ENCODE measurements at places on chromosomes 1 and 21. TPM values are rescaled to one million over a fixed set of nuclear protein-coding genes. Genes with fewer than 3 reads are reported as not detected.

DNA sequence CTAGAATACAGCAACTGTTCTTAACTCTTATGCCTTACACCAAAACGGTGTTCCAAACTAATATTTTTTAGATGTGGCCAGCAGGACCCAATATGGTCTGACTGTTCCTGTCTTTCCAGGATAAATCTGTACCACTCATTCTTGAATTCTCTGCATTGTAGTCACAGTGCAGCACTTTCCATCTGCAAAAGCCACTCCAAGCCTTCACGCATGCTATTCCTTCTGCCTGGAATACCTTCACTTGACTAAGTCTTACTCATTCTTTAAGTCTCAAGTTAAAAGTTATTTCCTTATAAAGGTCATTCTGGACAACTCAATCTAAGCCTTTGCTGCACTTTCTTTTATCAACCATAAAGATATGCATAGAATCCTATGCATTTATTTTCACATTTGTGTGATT is 1194.5 kb downstream of the PLA2G4A start:
- DNase-seq = no peak

DNA sequence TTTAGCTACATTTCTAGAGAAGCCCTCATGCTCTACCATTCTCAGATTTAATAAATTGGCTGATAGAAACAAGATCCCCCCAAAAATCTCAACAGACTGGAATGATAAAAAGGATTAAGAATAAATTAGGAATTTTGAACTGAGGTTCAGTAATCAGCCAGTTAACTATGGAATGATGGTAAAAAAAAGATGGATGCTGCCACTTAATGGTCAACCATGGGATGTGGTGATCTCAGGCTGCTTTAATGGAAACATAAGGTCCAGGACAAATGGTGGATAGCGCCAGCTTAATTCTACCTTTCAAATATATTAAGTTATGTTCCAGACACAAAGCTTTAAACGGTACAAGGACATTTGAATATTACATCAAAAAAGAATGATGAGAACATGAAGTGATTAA is 49.9 kb downstream of the CCN1 start:
- DNase-seq = no peak

GRCh38 chr1:22611530-22611947 is 24.9 kb upstream of the C1QA start:
- no peak for DNase-seq

- no peak for DNase-seq
Observed at GRCh38 chr1:29695803-29696202, 459.5 kb downstream of the PTPRU start.

- no peak for DNase-seq
Observed at GRCh38 chr21:8989261-8989711, 1532.1 kb upstream of the TPTE start.

DNA sequence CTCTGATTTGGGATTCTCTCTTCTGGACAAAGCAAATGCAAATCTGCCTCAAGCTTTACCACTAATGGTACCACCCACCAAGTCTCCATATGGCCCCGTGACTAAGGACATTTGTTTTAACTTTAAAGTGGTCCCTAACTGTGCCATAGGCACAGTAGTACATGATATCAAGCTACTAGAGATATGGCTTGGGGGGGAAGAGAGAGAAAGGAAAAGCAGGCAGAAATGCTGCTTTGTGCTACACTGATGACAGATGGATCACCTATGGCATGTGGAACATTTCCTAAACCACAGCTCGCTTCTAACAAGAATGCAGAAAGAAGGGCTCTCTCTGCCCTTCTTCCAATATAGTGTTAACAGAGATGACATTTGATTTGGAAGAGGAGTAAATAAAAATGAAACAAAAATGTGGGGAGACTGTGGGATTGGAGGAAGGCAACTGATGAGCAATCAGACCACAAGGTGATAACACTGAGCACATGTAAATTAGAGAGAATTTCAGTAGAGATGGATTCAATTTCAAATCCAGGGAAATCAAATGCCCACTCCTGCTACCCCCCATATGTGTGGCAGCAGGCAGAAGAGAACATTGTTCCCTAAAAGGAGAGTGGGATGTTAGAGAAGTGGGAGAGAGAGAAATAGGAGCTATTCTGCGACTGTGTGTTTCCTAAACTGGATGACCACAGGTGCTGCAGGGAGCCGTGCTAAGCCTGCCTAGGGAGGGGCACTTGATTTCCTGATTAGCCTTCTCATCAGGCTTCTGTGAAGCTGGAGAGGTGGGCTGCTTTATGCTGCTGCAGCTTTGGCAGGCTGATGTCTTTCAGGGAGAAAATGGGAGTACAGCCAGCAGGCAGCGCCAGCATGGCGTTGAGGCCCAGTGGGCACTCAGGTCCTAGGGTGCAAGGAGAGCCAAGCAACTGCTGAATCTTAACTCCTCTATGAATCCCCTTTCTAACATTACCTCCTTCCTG is 75.3 kb downstream of the ZNF648 start:
- no peak for DNase-seq

GRCh38 chr1:101166583-101167120 is 70.2 kb upstream of the S1PR1 start:
- DNase-seq = no peak

- DNase-seq = no peak
Observed at GRCh38 chr1:36204347-36204909, 19.8 kb upstream of the THRAP3 start.

DNA sequence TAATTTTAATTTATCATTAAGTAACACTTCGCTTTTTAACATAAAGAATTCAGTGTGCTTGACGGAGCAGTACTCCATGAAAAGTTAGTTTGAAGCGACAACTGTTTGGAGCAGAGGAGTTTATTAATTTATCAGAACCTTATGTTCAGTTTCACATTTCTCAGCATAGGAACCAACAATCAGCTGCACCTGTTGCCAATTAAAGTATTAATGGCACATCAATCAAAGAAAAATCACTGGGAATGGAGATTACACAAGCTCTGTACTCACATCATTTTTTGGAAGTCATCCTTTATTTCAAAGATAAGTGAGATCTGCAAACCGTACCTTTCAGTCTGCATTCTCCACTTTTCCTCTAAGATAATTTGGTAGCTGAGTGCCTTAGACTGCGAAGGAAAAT is 344.6 kb downstream of the LMO4 start:
- no peak for DNase-seq

GRCh38 chr1:17540255-17541001 is 930 bp downstream of the ARHGEF10L start:
- DNase-seq = peak; percentile 81

DNA sequence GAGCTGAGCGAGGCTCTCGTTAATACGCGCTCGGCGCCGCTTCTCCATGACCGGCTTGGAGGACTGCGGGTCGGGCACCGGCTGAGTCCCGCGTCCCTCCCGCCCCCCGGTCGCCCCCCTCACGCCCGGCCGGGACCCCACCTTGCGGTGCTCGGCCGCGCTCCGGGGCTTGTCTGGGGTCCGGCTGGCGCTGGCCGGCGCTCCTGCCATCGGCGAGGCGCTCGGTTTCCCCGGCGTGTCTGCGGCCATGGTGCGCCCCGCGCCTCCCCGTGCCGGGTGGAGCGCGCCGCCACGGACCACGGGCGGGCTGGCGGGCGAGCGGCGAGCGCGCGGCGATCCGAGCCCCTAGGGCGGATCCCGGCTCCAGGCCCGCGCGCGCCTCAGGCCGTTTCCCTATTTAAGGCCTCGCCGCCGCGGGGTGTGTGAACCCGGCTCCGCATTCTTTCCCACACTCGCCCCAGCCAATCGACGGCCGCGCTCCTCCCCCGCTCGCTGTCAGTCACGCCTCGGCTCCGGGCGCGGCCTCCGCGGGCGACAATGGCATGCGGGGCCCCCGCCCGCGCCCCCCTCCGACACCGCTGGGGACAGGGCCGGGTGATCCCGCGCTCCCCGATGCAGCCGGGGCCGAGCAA is at the start of gene HES4:
HES4 (minus strand) TSS at position 373 of the 632 bp plus-strand sequence; CDS start at position 249, 124 bp downstream.
- peak; percentile 92 for DNase-seq

- DNase-seq = no peak
Observed at GRCh38 chr1:27509127-27510080, 19.4 kb upstream of the WASF2 start.

GRCh38 chr1:233356705-233356987 is 29.1 kb downstream of the MAP3K21 start:
- no peak for DNase-seq

DNA sequence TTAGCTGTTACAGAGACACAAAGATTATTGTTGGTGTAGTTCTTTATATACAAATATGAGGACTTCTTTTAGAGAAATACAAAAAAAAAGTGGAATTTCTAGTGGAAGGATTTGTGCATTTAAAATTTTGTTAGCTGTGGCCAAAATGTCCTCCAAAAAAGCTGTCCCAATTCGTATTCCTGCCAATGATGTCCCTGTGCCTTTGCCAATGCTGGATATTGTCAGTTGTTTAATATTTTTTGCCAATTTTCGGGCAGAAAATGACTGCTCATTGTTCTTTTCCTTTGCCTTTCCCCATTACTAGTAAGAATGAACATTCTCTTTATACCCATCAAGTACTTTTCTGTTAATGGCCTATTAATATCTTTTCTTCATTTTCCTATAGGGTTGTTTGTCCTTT is 110.0 kb upstream of the HOOK1 start:
- no peak for DNase-seq

DNA sequence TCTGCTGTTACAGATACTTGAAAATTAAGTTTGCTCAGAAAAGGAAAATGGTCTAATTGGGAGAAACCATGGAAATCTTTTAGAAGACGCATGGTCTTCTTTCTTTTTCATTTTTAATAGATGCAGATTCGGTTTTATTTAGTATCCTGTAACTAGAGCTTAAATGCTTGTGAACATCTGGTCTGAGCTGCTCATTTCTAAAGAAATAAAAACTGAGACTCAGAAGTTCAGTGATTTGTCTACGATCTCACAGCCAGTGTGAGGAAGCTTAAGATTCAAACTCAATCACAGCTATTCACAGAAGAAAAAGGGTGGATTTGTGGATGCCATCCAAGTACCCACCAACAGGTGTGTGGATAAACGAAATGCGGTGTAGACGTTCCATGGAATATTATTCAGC is 80.0 kb upstream of the TIAM1 start:
- DNase-seq = no peak

GRCh38 chr1:53111073-53111556 is 31.3 kb downstream of the SLC1A7 start:
- no peak for DNase-seq

- peak; percentile 64 for DNase-seq
Observed at GRCh38 chr1:1344655-1345361, 4.4 kb downstream of the DVL1 start.

GRCh38 chr1:171850651-171851350 is 9.5 kb downstream of the DNM3 start:
- DNase-seq = no peak

- DNase-seq = no peak
Observed at GRCh38 chr21:17002594-17003257, 510.1 kb upstream of the CXADR start.

GRCh38 chr1:184473176-184473966 is 86.5 kb downstream of the C1orf21 start:
- no peak for DNase-seq

DNA sequence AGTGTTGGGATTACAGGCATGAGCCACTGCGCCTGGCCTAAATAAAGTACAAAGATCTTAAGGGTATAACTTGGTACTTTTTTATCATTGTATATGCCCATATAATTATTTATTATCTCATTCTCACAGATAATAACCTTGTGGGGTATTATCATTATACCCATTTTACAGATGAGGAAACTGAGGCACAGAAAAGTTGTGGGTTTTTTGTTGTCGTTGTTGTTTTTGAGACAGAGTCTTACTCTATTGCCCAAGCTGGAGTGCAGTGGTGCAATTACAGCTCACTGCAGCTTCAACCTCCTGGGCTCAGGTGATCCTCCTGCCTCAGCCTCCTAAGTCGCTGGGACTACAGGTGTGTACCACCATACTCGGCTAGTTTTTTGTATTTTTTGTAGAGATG is 4.1 kb downstream of the CGN start:
- no peak for DNase-seq

GRCh38 chr1:167587872-167588271 is 34.3 kb upstream of the CREG1 start:
- no peak for DNase-seq

DNA sequence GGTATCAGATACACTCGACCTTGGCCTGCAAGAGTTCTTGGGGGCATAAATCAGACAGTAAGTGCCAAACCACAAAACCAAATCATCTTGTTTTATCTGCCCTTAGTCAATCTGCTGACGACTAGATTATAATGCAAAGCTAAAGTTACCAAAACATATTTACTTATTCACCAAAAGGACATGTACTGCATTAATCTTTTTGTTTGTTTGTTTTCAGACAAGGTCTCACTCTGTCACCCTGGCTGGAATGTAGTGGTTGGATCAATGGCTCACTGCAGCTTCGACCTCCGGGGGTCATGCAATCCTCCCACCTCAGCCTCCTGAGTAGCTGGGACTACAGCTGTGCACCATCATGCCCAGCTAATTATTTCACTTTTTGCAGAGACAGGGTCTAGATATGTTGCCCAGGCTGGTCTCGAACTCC is 114.7 kb downstream of the APP start:
- DNase-seq = no peak

DNA sequence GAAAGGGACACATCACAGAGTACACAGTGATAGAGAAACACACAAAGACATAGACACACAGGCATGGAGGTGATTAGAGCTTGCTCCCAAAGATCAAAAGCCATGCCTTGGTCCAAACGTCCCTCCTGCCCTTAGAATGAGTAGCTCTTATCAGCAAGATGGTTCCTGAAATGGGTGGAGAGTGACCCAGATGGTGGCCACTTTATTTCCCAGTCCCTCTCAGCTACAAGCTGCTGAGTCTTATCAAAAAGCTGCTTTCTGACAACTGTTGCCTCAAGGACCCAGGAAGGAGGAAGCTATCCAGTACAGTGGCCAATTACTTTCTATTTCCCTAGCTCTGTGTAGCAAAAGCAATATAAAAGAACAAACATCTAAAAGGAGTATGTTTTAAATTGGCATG is 7.7 kb upstream of the CLCA1 start:
- DNase-seq = no peak

GRCh38 chr1:212458817-212459216 is 26.1 kb downstream of the NENF start:
- no peak for DNase-seq

- no peak for DNase-seq
Observed at GRCh38 chr1:5645135-5645399, 347.2 kb downstream of the NPHP4 start.

DNA sequence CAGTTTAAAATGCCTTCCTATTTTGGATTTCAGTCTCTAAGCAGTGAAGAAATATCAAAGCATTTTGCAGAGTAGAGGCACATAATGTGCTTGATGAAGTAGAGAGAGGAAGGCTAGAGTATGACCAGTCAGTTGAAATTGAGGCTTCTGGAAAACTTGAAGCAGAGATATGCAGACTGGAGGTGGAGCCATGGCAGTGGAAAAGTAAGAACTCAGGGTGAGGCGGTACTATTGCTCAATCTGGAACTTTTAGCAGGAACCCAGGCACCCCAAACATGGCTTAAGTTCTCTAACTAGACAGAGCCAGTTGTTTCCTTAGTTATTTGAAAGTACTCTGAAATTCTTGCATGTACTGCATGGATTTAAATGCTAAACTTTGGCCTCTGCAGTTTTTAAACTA is 288.6 kb downstream of the HHAT start:
- no peak for DNase-seq

- no peak for DNase-seq
Observed at GRCh38 chr1:228172591-228173527, 7.3 kb downstream of the IBA57 start.

CRP gene
- total RNA-seq = not detected

NGF gene
- 0.83 TPM for total RNA-seq

TMPRSS15 gene
- total RNA-seq = not detected

OR10T2 gene
- not detected for total RNA-seq

NAV1 gene
- 124 TPM for total RNA-seq

CFAP107 gene
- total RNA-seq = not detected

GLMN gene
- total RNA-seq = 9.6 TPM

OR2W3 gene
- total RNA-seq = 1.8 TPM

BATF3 gene
- total RNA-seq = 0.56 TPM

MYBPH gene
- total RNA-seq = not detected

PLA2G2F gene
- not detected for total RNA-seq

CDK18 gene
- 1.7 TPM for total RNA-seq

FCAMR gene
- not detected for total RNA-seq

Measured in glutamatergic neuron (in vitro differentiated cells).